ENCODE measurements at places on chromosomes 1 and 21.

DNA sequence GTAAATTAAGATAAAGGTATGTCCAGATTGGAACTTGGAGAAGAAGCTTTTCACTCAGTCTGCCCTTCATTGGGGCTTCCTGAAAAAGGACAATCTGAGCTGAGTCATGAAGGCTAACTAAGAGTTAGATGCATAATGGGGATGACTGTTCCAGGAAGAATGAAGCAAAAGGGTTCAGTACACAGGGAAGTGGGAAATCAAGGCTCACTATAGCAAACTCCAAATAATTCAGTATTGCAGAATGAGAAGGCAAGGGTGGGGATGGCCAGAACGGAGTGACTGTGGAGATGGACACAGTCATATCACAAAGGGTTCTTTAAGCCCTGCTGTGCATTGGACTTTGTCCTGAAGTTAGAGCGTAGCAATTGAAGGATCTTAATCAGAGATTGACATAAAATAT lies 158.3 kb downstream of the FGGY start:
- no peak for DNase-seq

DNA sequence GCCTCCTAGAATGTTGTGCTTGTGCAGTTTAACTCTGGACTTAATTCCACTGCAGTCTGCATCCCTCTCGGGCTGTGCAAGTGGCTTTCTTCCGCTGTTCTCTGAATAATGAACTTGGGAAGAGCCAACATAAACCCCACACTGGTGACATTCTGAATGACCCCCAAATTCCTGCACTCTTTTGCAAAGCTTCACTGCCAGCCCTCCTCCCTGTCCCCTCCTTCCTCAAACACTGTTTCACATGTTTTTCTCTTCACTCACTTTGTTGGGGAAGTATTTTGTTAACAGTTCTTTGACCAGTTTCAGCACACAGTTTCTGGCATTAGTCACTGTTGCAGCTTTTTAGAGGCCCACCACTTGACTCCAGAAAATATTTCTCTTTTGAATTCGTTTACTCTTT lies 39.7 kb downstream of the GNG12 start:
- no peak for DNase-seq

DNA sequence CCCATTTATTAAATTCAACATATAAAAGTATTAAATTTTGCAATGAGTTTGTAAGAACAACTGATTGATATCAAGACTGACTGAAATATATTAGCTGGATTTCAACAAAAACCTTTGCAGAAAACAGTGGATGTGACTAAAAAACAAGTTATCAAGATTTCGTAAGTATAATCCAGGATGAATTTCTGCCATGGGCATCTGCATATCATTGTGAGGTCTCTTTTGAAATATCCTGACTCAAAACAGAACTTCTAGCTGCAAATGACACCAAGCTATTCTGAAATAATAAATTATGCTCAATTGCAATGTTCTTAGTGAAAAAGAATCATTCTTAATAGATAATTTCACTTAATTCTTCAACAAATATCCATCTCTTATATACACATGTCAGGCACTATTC lies 52.6 kb downstream of the CD34 start:
- no peak for DNase-seq

DNA sequence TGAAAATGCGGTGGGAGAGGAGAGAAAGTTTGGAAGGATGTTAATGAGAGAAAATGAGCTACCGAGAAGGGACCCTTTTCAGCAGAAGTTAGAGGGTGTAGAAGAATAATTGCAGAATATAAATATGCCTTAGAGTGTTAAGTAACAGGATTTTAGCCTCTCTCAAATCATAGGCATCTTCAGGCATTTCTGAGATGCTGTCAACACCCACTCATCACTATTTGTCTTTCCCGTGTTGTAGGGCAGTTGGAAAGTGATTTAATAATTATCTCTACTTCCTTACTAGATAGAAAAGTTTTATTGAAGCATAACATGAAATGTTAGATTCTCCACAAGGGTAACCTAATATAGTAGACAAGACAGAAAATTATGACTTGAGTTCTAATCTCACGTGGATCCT lies 96.4 kb upstream of the RGS4 start:
- no peak for DNase-seq

- no peak for DNase-seq
These were observed 121.2 kb downstream of the TRABD2B start for GRCh38 chr1:47875831-47876586.

- DNase-seq, result no peak
These were observed 28.3 kb upstream of the CYP4B1 start for GRCh38 chr1:46770541-46770940.

- DNase-seq, result no peak
These were observed 119.9 kb upstream of the F3 start for GRCh38 chr1:94661431-94661932.

DNA sequence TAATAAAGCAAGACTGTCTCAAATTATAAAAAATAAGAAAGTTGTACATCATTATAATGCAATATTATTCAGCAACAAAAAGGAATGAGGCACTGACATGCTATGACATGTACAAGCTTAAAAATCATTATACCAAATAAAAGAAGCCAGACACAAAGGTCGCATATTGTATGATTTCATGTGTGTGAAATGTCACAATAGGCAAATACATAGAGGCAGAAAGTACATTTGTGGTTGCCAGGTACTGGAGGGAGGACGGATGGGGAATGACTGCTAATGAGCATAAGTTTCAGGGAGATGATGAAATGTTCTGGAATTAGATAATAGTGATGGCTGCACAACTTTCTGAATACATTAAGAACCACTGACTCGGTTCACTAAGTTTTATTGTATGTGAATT lies 73.6 kb upstream of the NBPF3 start:
- no peak for DNase-seq

DNA sequence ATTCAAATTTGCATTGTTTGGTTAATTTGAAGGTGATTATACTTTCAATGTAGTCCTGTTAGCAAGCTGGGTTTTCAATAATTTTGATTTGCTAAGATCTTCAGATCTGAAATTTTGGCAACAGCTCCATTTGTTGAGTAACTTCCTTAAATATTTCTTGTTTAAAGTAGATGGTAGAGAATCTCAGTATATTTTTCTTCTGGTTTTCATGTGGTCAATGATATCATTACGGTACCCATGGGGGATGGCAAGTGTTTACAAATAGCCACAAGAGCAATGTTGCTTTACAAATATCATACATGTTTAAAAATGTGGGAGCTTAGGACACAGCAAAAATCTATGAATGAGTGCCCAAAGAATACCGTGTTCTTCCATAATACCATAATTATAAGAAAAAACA lies 175.9 kb downstream of the IFI44 start:
- DNase-seq, result no peak

DNA sequence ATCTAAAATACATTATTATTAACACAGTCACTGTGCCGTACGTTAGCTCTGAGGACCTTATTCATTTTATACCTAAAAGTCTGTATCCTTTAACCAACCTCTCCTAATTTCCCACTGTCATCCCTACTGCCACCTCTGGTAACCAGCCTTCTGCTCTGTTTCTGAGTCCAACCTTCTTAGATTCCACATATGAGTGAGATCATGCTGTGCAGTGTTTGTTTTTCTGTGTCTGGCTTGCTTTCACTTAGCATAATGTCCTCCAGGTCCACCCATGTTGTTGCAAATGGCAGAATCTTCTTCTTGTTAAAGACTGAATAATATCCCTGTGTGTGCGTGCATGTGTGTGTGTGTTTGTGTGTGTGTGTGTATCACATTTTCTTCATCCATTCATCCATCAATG lies 64.2 kb downstream of the ETS2 start:
- DNase-seq, result no peak

DNA sequence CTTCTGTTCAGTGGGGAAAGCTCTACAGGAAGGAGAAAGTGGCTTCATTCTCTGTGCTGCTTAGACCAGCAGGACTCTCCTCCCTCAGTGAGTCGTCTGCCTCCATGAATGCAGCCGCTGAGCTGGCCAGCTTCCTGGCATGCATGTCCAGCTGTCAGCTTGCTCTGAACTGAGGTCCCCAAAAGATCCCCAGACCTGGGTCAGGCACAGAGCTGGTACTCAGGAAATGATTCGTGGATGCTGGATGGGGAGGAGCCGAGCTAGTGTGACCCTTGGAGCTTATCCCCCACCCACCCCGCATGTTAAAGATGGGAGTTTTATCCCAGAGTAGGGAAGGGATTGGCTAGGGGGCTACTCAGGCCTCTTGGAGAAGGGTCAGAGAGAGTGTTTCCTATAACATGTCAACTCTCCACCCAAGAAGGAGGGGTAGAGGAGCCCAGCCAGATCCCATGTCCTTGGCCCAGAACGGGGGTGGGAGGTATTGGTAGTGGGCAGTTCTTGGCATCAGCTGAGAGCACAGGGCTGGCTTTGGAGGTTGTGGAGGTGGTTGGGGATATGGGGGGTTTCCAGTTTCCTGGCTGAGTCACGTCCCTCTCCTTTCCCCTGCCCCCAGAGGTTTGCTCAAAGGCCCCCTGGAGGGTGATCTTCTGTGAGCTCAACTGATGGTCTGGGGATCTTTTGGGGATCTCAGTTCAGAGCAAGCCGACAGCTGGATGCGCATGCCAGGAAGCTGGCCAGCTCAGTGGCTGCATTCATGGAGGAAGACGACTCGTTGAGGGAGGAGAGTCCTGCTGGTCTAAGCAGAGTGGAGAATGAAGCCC lies 110.1 kb downstream of the FOXD2 start:
- DNase-seq, result no peak

GRCh38 chr1:239987103-239987745 lies 104.5 kb upstream of the FMN2 start:
- no peak for DNase-seq

DNA sequence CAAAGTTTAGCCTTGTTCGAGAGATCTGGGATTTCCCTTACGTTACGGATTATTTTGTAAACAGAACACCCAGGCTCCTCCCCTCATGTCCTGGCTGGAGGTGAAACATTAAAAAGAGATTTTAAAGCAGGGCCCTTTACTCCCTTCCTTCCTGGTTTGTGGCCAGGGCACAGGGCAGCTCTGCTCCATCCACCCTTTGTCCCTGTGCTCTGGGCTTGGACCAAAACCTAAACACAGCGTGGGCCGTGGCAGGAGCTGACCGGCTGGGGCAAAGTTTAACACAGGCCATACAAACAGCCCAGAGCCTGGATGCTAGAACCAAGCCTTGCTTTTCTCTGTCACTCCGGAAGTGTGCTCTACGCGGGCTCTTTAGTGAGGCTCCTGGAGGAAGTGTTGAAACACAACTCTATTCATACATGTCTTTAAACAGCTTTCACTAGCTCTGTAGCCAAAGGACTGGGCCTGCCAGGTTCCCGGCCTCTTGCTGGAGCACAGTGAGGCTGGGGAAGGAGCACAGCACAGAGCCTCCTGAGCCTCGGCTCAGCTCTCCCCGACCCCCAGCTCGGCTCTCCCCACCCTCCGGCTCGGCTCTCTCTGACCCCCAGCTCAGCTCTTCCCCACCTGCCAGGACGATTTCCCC lies 84.7 kb downstream of the PDE9A start:
- DNase-seq, result no peak

DNA sequence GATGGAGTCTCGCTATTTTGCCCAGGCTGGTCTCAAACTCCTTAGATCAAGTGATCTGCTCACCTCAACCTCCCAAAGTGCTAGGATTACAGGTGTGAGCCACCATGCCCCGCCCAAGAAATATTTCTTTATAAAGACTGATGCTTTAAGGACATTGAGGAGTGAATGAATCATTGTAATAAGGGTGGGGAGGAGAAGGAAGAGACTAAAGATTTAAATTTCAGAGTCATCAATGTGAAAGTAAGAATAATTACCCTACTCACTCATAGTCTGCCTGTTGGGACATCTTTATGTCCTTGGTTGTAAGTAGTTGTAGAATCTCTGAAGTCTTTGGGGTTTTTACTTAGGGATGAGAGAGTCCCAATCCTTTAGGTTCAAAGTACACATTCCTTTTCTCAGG lies 7.3 kb downstream of the KDM1A start:
- DNase-seq, result no peak

DNA sequence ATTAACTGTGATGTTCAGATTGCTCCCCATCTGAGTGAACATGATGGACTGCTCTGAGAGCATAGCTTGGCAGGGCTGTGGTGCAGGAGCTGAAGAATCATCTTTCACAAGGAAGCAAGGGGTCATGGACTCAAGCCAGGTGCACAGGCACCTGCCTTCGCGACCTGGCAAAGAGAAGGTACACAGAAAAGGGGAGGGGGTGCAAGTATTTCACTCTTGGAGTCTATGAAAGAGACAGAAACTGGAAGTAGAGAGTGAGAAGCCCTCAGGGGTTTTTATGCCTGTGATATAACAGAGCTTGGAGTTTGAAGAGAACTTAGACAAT lies 232.6 kb upstream of the PLXNA2 start:
- DNase-seq, result no peak

GRCh38 chr1:6111571-6111970 lies 65.9 kb downstream of the KCNAB2 start:
- DNase-seq, result no peak

- DNase-seq, result no peak
These were observed 22.2 kb upstream of the CTTNBP2NL start for GRCh38 chr1:112373806-112374205.

- no peak for DNase-seq
These were observed 31.6 kb upstream of the SSBP3 start for GRCh38 chr1:54437783-54438182.

GRCh38 chr21:42564561-42564971 lies 50.9 kb downstream of the SLC37A1 start:
- DNase-seq, result no peak

- no peak for DNase-seq
These were observed 20.2 kb upstream of the TCEA3 start for GRCh38 chr1:23444596-23445390.

GRCh38 chr1:231419738-231420298 lies 2.3 kb downstream of the EGLN1 start:
- no peak for DNase-seq

DNA sequence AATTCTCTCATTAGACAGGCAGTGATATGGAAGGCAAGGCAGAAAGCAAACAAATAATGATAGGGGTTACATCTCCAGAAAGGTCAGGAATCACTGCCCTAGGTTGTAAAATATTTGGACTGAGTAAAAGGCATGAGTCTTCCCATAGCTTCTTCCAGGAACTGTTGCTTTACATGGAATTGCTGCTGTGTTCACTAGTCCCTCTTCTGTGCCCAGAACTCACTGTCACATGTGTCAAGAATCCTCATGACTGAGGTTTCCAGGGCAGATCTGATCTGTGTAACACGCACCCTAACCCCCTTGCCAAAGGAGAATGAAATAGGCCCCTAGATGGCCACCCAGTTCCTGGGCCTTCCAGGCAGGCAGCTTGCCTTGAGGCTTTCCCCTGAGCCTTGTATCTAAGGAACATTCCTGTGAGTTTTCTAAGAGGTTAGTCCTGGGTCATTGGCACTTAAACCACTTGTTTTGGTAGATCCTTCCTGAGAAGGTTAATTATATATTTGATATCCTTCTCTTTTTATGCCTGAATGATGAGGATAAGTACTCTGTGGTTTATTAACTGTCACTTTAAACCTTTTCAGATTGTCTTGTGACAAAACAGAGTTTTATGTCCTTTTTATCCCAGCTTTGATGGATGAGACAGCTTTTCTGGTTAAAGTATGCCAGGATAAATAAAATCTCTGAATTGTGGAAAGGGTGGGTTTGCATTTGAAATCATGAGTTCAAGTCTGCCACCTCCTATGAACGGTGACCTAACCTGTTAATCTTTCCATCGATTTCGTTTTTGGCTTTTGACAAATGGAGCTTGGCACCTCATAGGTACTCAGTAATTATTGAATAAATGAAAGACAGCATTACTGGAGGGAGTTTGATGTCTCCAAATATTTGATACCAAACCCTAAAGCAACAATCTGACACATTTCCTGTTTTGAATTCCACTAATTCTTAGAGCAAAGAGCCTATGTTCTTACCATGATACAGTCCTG lies 163.3 kb downstream of the DHRS3 start:
- no peak for DNase-seq

- DNase-seq, result no peak
These were observed 60.4 kb upstream of the BACH1 start for GRCh38 chr21:29238053-29238966.

GRCh38 chr1:37634244-37634991 lies at the start of gene RSPO1:
RSPO1 (minus strand) TSS chr1:37634892; CDS start chr1:37629661, 5,231 bp downstream.
- DNase-seq, result no peak
